ENCODE measurements at places on chromosomes 1 and 21.

DNA sequence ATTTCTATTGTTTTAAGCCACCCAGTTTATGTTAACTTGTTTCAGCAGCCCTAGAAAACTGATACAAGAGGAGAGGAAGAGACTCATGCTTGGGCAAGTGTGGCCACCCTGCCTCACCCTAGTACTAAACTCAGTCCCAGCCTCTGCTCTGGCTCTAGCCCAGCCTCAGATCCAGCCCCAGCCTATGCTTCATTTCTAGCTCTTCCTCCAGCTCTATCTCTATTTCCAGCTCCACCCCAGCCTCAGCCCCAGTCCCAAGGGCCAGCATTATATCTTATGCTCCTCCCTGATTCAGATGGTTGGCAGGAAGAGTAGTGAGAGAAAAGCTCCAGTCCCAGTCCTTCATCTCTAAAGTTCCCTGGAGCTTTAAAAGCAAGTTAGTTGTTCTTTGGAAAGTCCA lies 535.5 kb downstream of the PTPRC start:
- DNase-seq: no peak

- no peak for DNase-seq
These were observed 6.7 kb downstream of the HSF2BP start for GRCh38 chr21:43652616-43653015.

DNA sequence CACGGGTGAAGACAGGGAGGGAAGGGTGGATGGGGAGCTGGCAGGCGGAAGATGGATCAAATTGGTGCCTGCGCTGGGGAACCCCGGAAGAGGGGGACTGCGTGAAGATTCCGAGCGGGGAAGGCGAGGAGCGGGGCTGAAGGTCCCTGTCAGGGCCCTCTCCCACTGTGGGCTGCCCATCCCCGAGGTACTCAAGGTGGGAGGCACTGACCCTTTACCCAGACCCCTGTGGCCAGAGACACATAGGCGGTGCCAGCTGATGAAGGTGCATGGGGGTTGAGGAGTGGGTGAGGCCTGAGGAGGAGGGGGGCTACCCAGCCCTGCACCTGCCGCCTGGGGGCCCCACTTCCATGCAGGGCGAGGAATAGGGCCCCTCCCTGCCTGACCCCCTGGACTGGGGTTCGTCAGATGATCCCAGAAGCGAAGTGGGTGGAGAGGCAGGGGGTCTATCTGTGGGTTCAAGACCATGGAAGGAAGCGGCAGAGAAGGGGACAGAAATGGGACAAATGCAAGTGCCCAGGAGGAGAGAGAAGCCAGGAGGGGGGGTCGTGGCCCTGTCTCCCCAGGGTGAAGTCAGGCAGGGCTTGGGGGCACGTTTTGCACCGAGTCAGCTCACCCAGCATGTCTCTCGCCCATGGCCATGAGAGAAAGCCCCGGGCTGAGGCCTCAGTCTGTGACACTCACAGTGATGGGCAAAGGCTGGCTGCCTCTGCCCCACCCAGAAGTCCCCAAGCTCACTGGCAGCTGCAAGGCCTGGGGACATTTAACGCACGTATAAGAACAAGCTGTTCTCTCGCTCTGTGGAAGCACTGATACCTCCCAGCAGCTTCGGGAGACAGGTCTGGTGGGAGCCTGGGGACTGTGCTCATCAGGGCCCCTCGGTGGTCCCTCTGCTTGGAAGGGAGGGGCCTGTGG lies 7.0 kb upstream of the MMEL1 start:
- no peak for DNase-seq

GRCh38 chr1:176816232-176816631 lies 348.3 kb downstream of the ASTN1 start:
- DNase-seq: no peak

DNA sequence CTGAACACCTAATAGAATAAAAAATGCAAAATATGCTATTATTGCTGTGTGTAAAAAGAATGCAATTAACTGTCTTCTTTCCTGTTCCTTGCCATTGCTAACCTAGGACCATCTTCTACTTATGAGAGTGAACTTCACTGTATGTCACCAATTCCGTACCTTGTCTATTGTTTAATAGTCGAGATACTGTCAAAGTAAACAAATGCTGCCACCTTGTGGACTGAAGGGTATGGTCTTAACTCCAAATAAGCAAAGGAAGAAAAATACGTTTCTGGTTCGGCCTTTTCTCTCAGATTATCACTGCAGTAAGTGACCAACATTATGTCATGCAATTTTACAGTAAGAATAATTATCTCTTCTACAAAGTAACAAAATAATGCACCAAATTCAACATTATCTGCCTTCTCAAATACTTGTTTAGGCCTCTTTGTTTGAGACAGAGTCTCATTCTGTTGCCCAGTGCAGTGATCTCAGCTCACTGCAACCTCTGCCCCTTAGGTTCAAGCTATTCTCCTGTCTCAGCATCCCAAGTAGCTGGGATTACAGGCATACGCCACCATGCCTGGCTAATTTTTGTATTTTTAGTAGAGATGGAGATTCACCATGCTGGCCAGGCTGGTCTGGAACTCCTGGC lies 133.4 kb downstream of the COP1 start:
- peak; percentile 87 for DNase-seq

DNA sequence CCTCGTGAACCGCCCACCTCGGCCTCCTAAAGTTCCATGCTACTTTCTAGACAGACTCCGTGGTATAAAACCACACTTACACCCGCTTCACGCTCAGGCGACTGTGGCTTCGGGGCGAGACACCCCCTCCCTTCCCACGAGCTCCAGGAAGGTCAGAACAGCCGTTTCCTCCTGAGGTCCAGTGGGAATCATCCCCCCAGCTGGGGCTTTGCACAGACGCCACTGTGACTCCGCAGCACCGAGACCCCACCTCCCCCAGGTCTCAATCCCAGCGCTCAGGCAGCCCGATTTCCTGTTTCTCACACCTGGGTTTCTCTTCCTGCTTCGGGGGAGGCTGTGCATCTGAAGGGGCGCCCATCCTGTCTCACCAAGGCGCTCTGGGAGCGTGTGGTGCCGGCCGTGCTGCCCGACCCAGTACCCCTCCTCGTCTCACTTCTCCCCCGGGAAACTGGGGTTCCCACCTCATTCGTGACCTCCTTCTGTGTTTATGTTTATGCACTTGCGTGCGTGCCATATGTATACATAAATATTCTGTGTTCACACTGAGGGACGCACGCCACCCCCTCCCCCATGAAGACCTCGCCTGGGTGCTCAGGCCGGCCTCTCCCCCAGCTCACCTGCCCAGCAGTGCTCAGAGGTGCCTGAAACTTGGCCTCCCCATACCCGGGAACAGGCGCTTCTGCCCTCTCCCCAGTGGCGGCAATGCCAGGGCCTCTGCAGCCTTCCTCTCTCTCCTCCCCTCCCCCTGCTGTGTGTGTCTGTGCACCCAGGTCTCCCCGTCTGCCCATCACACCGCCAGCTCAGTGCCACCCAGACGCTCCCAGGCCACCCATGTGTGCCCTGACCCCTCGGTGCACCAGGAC lies 14.6 kb downstream of the SLC35E2B start:
- DNase-seq: no peak

DNA sequence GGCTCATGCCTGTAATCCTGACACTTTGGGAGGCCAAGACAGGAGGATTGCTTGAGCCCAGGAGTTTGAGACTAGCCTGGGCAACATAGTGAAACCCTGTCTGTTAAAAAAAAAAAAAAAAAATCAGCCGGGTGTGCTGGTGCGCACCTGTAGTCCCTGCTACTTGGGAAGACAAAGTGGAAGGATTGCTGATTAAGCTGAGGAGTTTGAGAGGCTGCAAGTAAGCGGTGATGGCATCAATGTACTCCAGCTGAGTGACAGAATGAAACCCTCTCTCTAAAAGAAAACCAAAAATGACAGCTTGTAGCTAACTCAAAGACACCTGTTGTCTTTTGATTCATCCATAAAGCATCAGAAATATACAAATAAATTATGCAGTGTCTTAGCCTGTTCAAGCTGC lies 31.8 kb downstream of the SIPA1L2 start:
- DNase-seq: no peak

DNA sequence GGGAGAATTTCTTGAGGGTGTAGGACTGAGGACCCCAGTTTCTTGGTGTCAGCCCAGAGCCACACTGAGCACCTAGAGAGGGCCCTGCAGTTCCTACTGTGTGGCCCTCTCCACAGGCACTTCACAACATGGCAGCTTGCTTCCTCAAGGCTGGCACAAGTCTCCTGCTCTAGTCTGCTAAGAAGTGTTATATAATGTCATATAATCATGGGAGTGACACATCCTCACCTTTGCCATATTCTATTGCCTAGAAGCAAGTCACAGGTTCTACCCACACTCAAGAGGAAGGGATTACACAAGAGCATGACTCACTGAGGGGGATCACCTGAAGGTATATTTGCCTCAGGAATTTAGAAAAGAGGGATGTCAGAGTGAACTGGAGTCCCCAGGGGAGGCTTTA lies 5.5 kb upstream of the SNX27 start:
- peak; percentile 40 for DNase-seq

- DNase-seq: no peak
These were observed 68.2 kb upstream of the SELENON start for GRCh38 chr1:25731626-25732370.

- no peak for DNase-seq
These were observed 945 bp upstream of the WNT9A start for GRCh38 chr1:227948493-227949260.

All from choroid plexus epithelial cell (primary cell).